ENCODE measurements at places on chromosomes 7 and 10.

DNA sequence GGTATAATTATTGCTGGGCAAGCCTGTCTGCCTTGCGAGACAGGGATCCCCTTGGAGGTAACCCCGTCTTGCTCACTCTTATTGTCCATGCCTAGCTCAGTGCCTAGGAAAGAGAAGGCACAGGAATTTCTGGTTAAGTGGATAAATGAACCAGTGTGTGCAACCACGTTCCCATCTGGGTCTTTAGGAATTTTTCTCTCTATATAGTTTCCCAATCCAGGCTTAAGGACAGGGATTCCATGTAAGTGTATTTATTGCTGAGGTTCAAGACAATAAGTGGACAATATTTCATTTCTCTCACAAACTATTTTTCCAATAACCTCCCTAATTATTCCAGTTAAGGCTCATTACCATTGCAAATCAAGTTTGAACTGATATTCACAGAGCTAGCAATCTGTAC lies 8.9 kb upstream of the ADAM12 start:
- no peak for DNase-seq

DNA sequence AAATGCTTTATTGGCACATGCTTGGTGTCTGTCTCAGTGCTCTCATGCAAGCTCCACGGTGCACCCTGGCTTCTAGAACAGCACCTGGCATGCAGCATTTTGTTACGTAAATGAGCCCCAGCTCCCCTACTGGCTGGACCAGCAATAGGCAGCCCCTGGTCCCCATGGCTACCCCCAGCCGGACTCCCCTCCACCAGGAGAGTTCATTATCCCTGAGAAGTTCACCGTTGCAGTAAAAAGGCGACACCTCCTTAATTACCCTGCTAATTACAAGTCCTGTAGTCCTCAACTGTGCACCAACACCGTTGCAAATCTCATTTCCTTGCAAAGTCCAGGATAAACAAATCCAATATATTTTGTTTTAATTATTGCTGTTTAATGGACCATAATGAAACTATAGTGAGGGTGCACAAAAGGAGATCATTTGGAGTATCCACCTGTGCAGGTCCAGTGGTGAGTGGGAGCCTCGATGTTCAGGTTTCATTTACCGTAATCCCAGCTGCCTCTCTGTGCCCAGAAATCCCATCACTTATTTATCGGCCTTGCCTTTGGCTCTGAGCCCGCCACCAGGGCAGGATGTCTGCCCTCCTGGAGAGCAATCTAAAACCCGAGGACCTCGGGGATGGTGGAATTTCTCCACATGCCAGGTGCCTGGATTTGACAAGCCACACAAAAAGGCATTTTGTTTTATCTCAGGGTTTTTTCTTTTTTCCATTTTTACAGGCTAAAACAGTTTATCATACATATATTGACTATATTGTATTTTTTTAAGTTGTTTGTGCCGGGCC lies 12.8 kb upstream of the DRGX start:
- no peak for DNase-seq

- DNase-seq: no peak
These were observed 67.0 kb upstream of the ATRNL1 start for GRCh38 chr10:115026056-115026745.

- no peak for DNase-seq
These were observed 185.6 kb downstream of the LRMDA start for GRCh38 chr10:75616874-75617478.

- no peak for DNase-seq
These were observed 6.1 kb upstream of the MYOZ1 start for GRCh38 chr10:73647211-73647874.

- no peak for DNase-seq
These were observed 6.9 kb upstream of the NOBOX start for GRCh38 chr7:144410441-144410840.

DNA sequence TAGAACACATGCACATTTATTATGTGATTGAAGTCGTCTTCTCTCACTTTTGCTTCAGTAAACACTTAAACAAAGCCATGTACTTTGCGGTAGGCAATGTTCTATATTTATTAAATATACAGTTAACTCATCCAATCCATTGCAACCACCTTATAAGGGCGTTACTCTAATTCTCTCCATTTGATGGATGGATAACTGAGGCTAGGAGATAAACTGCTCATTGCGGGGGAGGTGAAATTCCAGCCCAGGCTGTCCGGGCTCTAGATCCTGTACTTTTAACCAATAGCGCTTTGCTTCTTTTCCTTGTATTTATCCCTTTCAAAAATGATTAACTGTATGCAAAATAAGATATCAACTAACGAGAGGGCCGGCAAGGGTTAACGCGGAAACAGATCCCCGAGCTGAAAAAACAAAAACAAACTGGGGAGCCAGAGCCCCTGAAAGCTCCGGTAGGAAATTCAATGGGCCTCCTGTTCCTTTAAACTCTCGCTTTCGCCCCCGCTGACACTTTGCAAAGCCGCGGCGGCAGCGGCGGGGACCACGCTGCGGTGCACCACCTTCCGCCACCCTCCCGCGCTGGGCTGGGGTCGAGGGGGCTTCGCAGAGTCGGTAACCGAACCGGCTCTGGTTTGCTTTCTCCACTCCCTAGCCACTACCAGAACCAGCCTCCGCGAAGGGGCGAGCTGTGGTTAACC lies 1.0 kb upstream of the PLXDC2 start:
- no peak for DNase-seq

- no peak for DNase-seq
These were observed 3.0 kb downstream of the SMARCD3 start for GRCh38 chr7:151245360-151246101.

- peak; percentile 13 for DNase-seq
These were observed 115.9 kb upstream of the CACUL1 start for GRCh38 chr10:118870467-118871243.

GRCh38 chr10:117656385-117657367 lies 114.1 kb downstream of the EMX2 start:
- no peak for DNase-seq

DNA sequence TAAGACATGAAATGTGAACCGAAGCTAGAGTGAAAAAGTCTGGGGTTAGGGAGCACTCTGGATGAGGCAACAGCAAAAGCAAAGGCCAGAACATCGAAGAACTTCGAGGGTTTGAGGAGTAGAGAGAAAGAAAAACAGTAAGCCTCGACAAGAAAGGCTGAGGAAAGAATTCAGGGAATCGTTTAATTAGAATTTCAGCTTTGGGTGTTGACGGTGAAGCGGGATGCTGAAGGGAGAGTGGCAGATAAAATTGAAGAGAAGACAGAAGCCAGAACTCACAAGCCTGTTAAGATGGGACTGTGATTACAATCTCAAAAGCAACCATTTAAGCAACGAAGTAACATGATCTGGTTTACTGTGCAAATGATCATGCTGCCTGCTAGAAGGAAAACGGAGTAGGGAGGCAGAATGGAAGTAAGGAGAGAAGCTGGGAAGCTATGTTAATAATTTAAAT lies 2.1 kb downstream of the TRDMT1 start:
- no peak for DNase-seq

DNA sequence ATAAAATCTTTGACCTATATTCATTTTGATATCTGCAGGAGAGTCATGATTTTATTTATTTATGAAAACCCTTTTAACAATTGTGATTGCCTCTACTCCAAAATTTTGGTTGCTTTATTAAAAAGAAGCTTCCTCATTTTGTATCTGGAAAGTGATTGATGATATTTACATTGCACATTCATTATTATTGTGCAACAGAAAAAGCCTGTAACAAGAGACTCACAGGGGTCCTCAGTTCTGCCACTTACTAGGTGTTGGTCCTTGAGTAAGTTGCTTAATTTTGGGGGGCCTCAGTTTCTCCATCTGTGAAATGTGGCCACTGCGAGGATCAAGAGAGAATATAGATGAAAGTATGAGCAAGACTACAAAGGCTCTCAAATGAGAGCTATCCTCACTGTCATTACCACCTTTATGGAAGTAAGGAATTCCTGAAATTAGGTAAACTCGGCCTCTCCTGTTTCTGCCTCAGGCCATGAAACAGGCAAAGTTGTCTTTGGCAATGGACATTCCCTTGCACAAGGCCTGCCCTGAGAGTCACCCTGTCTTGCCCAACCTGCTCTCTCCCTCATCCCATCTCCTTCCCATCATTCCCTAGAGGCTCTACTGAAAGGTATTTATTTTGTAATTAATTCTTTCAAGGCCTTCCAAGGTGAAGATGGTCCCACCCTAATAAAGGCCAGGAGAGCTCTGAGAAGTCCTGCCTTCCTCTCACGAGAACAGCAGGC lies 66.1 kb upstream of the ABLIM1 start:
- no peak for DNase-seq

DNA sequence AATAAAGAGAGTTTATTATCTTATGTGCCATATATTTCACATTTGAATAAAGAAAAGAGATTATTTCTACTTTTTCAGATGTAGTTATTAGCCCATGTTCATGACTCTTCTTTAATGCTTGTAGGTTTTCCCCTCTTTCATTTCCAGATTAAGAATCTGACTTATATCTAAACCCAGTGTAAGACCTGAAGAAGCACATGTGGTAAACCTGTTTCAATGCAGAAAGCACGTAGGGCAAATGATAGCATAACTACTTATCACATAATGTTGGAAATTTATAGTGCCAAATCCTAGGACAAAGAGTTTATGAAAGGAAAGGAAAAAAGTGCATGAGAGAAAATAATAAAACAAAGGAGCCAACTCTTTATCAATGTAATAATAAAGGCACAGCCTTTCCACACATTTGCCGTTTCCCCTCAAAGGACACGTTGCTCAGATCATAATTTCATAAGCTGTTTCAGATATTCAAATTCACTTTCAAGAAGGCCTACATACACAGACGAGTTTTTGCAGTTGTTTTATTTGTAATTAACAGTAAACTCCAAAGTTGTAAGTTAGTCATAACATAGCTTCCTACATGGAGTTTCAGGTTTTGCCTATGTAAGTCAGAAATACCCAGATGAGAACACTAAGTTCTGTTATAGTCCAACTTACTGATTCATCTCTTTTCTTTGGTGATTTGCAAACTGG lies 88.8 kb upstream of the MDFIC start:
- DNase-seq: no peak

DNA sequence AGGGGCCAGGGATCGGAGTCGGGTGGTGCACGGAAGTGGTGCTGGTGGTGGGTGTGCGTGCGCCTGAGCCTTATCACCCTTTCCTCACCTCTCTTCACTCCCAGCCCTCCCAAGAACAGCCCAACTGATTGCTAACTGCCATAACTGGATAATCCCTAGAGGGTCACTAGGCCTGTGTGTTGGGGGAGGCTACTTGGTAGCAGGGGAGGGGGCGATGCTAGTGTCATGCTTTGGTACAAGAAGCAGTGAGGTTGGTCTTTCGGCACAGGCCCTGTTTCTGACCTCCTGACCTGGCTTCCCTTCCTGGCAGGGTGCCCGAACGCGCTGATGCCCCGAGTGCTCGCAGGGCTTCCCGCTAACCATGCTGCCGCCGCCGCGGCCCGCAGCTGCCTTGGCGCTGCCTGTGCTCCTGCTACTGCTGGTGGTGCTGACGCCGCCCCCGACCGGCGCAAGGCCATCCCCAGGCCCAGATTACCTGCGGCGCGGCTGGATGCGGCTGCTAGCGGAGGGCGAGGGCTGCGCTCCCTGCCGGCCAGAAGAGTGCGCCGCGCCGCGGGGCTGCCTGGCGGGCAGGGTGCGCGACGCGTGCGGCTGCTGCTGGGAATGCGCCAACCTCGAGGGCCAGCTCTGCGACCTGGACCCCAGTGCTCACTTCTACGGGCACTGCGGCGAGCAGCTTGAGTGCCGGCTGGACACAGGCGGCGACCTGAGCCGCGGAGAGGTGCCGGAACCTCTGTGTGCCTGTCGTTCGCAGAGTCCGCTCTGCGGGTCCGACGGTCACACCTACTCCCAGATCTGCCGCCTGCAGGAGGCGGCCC lies 652 bp downstream of the KAZALD1 start:
- DNase-seq: no peak

- no peak for DNase-seq
These were observed 156.9 kb upstream of the ADCY1 start for GRCh38 chr7:45417268-45417667.

DNA sequence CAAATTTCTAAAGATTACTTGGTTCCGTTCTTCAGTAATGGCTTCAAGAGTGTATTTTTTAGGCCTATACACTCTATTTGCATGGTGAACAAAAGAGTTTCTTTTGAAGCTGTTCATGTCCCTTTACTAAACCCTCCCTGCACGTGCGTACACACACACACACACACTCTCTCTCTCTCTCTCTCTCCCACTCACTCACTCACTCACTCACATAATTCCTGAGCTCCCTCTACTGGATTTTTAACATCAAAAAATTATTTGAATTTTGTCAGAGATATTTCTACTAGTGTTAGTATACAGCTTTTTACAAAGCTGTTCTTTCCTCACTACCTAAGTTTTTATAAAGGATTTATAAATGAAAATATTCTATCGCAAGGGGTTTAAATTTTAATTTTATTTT lies 85.9 kb downstream of the UBE3C start:
- DNase-seq: no peak

DNA sequence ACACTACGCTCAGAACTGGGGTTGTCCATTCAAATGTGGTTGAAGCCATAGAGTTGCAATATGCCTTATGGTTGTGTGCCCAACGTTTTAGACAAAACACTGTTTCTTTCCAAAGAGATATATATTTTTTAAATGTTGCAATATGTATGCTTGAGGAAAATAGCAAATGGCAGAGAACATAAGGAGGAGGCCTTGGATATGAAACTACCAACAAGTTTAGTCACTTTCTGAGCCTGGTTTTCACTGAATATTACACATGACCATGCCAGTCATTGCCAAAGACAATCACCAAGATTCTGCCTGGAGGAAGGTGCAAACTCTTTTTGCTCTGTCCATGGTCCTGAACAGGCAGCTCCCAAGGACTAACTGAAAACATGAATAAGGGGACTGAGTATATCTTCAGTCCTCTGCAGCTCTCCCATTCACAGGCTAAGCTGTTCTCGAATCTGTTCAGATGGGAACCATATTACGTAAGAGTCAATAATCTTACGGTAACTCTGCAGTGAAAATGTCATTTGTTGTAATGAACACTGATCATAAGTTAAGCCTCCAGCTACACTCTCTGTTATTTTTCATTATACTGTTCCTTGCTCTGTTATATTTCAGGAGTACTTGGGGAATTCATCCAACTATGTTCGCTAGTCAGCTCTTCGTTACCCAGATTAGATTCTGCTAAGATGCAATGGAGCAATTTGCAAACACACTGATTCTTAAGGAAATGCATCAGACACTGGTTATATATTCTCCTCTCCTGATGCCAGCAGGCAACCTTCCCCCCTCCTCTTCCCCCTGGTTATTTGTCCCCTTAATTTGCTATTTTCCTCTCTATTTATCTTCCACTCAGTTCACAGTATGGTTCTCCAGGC lies 90.7 kb upstream of the C1QL3 start:
- no peak for DNase-seq

DNA sequence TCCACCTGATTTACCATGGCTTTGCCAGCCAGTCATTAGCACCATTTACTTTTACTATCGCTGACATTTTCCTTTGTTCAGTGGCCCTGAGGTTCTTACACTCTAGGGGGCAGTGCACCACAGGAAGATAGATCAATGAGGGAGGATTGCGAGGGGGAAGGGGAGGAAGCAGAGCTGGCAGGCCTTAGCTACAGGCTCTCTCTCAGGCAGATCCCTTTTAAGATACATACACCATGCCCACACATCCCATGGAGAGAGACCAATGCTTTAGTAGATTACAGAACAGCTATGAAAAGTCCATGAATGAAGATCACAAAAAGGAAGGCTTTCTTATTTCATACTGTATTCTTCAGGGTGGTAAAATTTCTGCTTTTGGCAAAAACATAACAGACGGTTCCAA lies 47.4 kb downstream of the DENND11 start:
- DNase-seq: peak; percentile 10
